ENCODE measurements at places on chromosomes 7 and 10. TPM values are rescaled to one million over a fixed set of nuclear protein-coding genes. Genes with fewer than 3 reads are reported as not detected.
A peak's percentile ranks its signal among the peaks of the same experiment; 100 is the strongest.

DNA sequence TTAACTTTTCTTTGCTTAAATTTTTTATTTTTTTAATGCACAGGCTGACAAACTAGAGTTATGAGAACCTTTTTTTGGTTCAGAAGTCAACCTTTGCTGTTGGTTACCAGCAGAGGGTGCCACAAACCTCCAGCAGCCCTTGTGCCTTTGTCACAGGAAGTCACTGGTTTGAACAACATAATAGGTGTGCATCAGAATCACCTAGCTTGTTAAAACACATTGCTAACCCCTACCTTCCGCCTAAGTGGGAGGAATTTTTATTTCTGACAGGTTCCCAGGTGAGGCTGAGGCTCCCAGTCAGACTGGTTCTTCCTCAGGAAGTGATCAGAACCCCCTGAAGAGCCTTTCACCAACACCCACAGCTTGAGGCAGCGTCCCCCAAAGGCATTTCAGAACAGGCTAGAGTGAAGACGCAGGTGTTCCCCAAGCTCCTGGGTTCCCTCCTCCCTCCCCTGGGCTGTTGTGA lies 22.6 kb upstream of the VDAC2 start:
- no peak overlapping the region for H3K4me3 ChIP-seq
- H3K4me1 ChIP-seq, result peaks cover 17% of the 10 kb centered on the region
- H3K27me3 ChIP-seq, result no peaks in the 10 kb centered on the region
- H3K27ac ChIP-seq, result peak overlapping the region; percentile 89

- no peak overlapping the region for H3K27ac ChIP-seq
- H3K36me3 ChIP-seq, result no peaks in the 10 kb centered on the region
- H3K4me3 ChIP-seq, result no peak overlapping the region
- H3K27me3 ChIP-seq, result no peaks in the 10 kb centered on the region
- DNase-seq, result no peak
Observed at GRCh38 chr7:15418264-15418663, 143.6 kb downstream of the AGMO start.

DNA sequence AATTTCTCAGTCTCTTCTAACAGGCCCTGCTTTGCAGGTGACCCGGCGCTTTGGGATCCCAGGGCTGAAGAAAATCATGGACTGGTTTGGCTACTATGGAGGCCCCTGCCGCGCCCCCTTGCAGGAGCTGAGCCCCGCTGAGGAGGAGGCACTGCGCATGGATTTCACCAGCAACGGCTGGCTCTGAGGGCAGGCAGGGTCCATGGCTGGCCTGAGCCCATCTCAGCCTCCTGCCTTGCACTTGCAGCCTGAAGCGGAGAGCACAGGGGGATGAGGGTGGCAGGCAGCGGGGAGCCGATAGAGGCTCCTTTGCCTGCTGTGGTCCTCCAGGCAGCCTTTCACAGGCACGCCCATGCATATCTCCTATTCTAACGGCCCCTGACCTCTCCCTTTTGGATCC lies 21.8 kb downstream of the MORN4 start:
- no peaks in the 10 kb centered on the region for H3K36me3 ChIP-seq
- H3K4me3 ChIP-seq, result no peak overlapping the region
- no peak for DNase-seq
- H3K4me1 ChIP-seq, result no peaks in the 10 kb centered on the region
- H3K27me3 ChIP-seq, result no peaks in the 10 kb centered on the region
- no peak overlapping the region for H3K27ac ChIP-seq

DNA sequence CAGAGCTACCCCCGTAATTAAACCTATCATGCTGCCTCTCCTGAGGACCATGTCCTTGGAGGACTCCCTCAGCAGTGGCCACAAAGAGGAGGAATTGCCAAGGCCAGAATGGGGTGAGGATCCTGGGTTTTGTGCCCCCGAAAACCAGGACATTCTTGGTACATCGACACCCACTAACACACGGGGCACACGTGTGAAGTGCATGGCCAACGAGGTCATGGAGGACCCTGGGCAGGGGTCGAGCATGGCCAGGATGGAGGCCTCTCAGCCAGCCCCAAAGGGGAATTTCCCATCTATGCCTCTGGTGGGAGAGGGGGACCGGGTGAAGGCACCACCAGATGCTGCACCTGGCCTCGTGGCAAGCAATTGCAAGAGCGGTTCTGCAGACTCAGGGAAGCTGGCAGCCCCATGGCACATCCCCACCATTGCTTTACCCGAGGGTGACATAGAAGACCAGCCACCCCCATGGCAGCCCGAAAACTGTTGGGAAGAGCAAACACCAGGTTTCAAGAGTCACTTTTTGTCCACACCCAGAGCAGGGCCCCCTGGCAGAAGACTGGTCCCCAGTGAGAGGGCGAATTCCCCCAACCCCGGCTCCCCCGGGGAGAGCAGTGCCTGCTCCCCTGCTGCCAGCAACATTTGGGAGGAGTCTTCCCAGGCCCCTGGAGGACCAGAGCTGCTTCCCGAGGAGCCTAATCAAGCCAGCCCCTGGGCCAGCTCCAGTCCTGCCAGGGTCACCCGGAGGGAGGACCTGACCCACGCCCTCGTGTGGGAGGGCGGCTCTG lies 26.4 kb downstream of the C10orf71 start:
- no peaks in the 10 kb centered on the region for H3K4me1 ChIP-seq
- no peak for DNase-seq
- no peak overlapping the region for H3K27ac ChIP-seq
- H3K36me3 ChIP-seq, result no peaks in the 10 kb centered on the region
- H3K4me3 ChIP-seq, result no peak overlapping the region
- H3K27me3 ChIP-seq, result peaks cover 3% of the 10 kb centered on the region

GRCh38 chr7:15989194-15989593 lies 302.7 kb upstream of the MEOX2 start:
- H3K4me3 ChIP-seq, result no peak overlapping the region
- no peaks in the 10 kb centered on the region for H3K4me1 ChIP-seq
- no peak overlapping the region for H3K27ac ChIP-seq
- no peaks in the 10 kb centered on the region for H3K36me3 ChIP-seq
- DNase-seq, result no peak
- no peaks in the 10 kb centered on the region for H3K27me3 ChIP-seq

- peak; percentile 41 for DNase-seq
- H3K36me3 ChIP-seq, result no peaks in the 10 kb centered on the region
- peaks cover 2% of the 10 kb centered on the region for H3K27me3 ChIP-seq
- no peak overlapping the region for H3K27ac ChIP-seq
Observed at GRCh38 chr7:132049462-132050304, 493.3 kb upstream of the PODXL start.

DNA sequence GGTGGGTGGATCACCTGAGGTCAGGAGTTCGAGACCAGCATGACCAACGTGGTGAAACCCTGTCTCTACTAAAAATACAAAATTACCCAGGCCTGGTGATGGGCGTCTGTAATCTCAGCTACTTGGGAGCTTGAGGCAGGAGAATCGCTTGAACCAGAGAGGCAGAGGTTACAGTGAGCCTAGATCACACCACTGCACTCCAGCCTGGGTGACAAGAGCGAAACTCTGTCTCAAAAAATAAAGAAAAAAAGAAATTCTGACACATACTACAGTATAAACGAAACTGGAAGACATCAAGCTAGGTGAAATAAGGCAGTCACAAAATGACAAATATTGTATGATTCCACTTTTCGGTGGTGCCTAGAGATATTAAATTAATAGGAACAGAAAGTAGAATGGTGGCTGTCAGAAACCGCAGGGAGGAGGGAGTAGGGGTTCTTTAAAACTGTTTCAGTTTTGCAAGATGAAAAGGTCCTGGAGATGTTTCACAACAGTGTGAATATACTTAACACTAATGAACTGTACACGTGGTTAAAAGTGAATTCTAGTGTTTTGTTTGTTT lies 23.2 kb downstream of the PILRA start:
- H3K36me3 ChIP-seq, result no peaks in the 10 kb centered on the region
- H3K4me1 ChIP-seq, result peaks cover 27% of the 10 kb centered on the region
- peak overlapping the region; percentile 92 for H3K27ac ChIP-seq
- peak; percentile 75 for DNase-seq
- peaks cover 30% of the 10 kb centered on the region for H3K27me3 ChIP-seq

DNA sequence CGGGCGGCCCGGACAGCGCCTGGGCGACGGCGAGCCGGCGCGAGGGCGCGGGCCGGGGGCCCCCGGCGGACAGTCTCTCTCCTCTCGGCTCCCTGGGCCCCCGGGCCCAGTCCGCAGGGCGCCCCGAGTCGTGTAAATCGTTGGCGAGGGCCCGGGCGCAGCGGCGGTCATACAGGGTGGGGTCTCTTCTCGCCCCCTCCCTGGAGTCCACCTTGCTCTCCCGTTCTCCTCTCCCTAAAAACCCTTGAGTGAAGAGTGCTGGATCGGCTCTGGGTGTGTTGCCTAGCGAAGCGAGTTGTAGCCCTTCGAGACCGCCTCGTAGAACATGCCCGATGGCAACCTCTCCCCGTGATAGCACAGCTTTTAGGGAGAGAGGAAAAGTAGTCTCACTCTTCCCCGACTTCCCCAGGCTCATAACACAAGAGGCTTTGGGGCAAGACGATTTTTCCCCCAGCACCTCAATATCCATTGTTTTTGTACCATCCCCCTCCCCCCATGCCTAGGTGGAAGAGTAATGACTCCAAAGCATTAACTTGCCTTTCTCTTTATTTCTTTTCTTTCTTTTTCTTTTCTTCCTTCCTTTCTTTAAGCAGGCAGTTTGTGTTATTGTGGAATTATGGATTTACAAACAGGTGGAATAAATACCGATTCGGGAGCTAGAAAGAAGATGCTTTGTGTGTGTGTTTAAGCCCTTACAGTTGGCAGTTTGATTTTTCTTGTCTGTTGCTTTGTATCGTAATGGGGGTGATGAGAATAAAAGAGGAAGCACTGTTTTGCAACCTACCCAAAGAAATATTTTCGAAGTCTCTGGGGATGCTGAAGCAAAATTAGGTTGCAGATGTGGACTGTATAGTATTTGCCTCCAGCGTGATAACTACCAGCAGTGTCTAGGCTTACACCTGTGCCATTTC lies 822 bp downstream of the SHOC2 start:
- no peaks in the 10 kb centered on the region for H3K27me3 ChIP-seq
- H3K4me1 ChIP-seq, result peaks cover 39% of the 10 kb centered on the region
- H3K36me3 ChIP-seq, result peaks cover 7% of the 10 kb centered on the region
- peak overlapping the region; percentile 96 for H3K27ac ChIP-seq
- peak; percentile 31 for DNase-seq

GRCh38 chr7:43454936-43455518 lies 127.9 kb upstream of the STK17A start:
- H3K27ac ChIP-seq, result no peak overlapping the region
- no peaks in the 10 kb centered on the region for H3K36me3 ChIP-seq
- no peak overlapping the region for H3K4me3 ChIP-seq
- H3K4me1 ChIP-seq, result peaks cover 5% of the 10 kb centered on the region

DNA sequence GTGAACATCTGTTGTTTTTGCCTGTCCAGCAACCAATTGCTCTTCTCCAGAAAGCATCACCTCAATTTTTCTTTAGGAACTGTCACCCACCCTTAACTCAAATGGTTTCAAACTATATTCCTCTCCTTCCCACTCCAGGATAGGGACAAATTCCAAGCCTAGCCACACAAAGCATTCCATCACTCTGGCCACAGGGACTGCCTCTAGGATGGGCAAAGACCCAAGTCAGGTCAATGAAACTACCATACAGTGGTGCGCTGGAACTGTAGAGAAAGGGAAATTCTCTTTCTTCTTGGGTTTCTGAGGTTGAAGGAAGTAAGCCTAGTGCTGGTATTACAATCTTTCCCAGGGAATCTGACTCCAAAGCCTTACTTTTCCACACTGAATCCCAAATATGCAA lies 3.6 kb downstream of the MICU1 start:
- peaks cover 17% of the 10 kb centered on the region for H3K4me1 ChIP-seq
- no peaks in the 10 kb centered on the region for H3K27me3 ChIP-seq
- DNase-seq, result no peak
- H3K27ac ChIP-seq, result no peak overlapping the region
- H3K36me3 ChIP-seq, result peaks cover 1% of the 10 kb centered on the region
- no peak overlapping the region for H3K4me3 ChIP-seq

DNA sequence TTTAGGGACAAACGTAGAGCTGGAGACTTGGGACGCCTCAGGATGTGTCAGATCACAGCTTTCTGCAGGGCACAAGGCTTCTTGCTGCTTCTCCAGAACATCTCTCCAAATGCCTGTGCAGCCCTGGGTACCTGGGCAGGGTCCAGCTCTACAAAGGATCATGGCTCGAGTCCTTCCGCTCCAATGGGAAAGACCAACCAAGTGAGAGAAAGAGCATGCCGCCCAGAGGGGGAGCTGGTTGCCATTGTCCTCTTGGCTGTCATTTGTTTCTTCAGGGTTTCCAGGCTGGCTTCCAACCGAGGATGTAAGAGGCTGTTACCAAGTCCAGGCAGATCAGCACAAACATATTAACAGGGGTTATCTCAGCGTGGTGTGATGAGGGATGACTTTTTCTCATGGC lies 5.6 kb upstream of the LEP start:
- no peak for DNase-seq
- H3K27ac ChIP-seq, result no peak overlapping the region
- H3K4me1 ChIP-seq, result peaks cover 11% of the 10 kb centered on the region
- peaks cover 5% of the 10 kb centered on the region for H3K36me3 ChIP-seq
- H3K4me3 ChIP-seq, result no peak overlapping the region
- H3K27me3 ChIP-seq, result peaks cover 7% of the 10 kb centered on the region

GRCh38 chr10:102395400-102396316 lies at the start of gene NFKB2:
TSS of gene NFKB2 (plus strand) at chr10:102395705. CDS start at chr10:102395960, 255 bp downstream.
- H3K36me3 ChIP-seq, result peaks cover 28% of the 10 kb centered on the region
- DNase-seq, result peak; percentile 89
- H3K27me3 ChIP-seq, result no peaks in the 10 kb centered on the region
- peaks cover 54% of the 10 kb centered on the region for H3K4me1 ChIP-seq
- peak within 1 kb of the TSS; percentile 92 for H3K4me3 ChIP-seq

- peaks cover 46% of the 10 kb centered on the region for H3K4me1 ChIP-seq
- H3K4me3 ChIP-seq, result peak within 1 kb of the TSS; percentile 92
- DNase-seq, result peak; percentile 66
- H3K27me3 ChIP-seq, result no peaks in the 10 kb centered on the region
- H3K36me3 ChIP-seq, result peaks cover 10% of the 10 kb centered on the region
Observed at GRCh38 chr7:138001529-138002095, at the start of gene CREB3L2. TSS of gene CREB3L2 (minus strand) at chr7:138002086. CDS start at chr7:138001705, 381 bp downstream.

- H3K4me3 ChIP-seq, result no peak overlapping the region
- H3K4me1 ChIP-seq, result peaks cover 16% of the 10 kb centered on the region
- H3K27ac ChIP-seq, result no peak overlapping the region
- no peaks in the 10 kb centered on the region for H3K36me3 ChIP-seq
- H3K27me3 ChIP-seq, result peaks cover 5% of the 10 kb centered on the region
- DNase-seq, result no peak
Observed at GRCh38 chr10:80540981-80541750, 3.5 kb downstream of the SH2D4B start.

- H3K27me3 ChIP-seq, result peaks cover 27% of the 10 kb centered on the region
- H3K4me3 ChIP-seq, result no peak overlapping the region
- no peaks in the 10 kb centered on the region for H3K36me3 ChIP-seq
Observed at GRCh38 chr7:93218997-93219827, 7.1 kb downstream of the HEPACAM2 start.

SPDYE3 gene
- total RNA-seq, result not detected

STEAP1 gene
- total RNA-seq, result not detected

HIBADH gene
- total RNA-seq, result 12.8 TPM

ZC3HAV1L gene
- total RNA-seq, result 16.5 TPM

ANAPC16 gene
- total RNA-seq, result 87.1 TPM

EBF3 gene
- total RNA-seq, result not detected

VWDE gene
- 3.5 TPM for total RNA-seq
